Thoracic aorta (tissue), 2 donors: ENCODE measurements at places on chromosomes 7 and 10. TPM values are rescaled to one million over a fixed set of nuclear protein-coding genes. Genes with fewer than 3 reads are reported as not detected.
A peak's percentile ranks its signal among the peaks of the same experiment; 100 is the strongest.

The LLCFC1 gene
- not detected for total RNA-seq

The MARCHF5 gene
- 29.1 TPM for total RNA-seq

The HOXA1 gene
- 3.1 TPM for total RNA-seq

The AHCYL2 gene
- 28.3 TPM for total RNA-seq

The LHFPL3 gene
- not detected for total RNA-seq

The PON1 gene
- not detected for total RNA-seq

The ZNF239 gene
- total RNA-seq: 2.8 TPM

The DRGX gene
- total RNA-seq: not detected

The LIPN gene
- not detected for total RNA-seq

The PCLO gene
- total RNA-seq: 0.95 TPM

GRCh38 chr7:114819616-114820362 is 102.1 kb upstream of the MDFIC start:
- no peak for DNase-seq

GRCh38 chr10:36171953-36172940 is 530.2 kb upstream of the FZD8 start:
- DNase-seq: no peak

GRCh38 chr7:151672716-151673115 is 153.0 kb upstream of the RHEB start:
- no peak for DNase-seq

GRCh38 chr7:57646901-57647246 is 196.9 kb downstream of the ZNF716 start:
- no peak for DNase-seq

GRCh38 chr7:31633894-31634494 is 53.0 kb upstream of the PPP1R17 start:
- no peak for DNase-seq

GRCh38 chr7:143901332-143901667 is 676 bp downstream of the TCAF1 start:
- DNase-seq: no peak

- DNase-seq: no peak
Observed at GRCh38 chr10:106997721-106998120, 166.8 kb downstream of the SORCS1 start.

GRCh38 chr7:124390301-124390700 is 357.4 kb upstream of the TMEM229A start:
- no peak for DNase-seq

DNA sequence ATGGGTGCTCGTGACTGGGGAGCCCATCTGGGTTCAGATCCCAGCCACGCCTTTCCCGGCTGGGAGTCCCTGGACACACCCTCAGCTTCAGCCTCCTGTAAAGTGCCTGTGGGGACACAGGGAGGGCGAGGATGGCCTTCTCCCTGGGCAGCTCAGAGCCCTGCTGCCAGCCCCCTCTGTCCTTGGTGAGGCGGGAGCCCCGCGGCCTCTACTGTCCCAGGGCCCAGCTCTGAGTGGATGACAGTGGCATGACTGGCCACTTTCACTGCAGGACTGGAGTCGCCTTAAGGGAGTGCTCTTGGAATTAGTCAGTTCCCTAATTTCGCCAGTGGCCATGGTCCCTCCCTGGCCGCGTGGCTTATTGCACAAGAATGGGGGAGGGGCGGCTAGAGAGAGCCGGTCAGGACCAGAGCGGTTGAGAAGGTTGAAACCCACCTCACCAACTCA is 4.6 kb downstream of the BRI3 start:
- peak; percentile 40 for DNase-seq

- no peak for DNase-seq
Observed at GRCh38 chr10:12221323-12222298, 25.6 kb downstream of the CDC123 start.

DNA sequence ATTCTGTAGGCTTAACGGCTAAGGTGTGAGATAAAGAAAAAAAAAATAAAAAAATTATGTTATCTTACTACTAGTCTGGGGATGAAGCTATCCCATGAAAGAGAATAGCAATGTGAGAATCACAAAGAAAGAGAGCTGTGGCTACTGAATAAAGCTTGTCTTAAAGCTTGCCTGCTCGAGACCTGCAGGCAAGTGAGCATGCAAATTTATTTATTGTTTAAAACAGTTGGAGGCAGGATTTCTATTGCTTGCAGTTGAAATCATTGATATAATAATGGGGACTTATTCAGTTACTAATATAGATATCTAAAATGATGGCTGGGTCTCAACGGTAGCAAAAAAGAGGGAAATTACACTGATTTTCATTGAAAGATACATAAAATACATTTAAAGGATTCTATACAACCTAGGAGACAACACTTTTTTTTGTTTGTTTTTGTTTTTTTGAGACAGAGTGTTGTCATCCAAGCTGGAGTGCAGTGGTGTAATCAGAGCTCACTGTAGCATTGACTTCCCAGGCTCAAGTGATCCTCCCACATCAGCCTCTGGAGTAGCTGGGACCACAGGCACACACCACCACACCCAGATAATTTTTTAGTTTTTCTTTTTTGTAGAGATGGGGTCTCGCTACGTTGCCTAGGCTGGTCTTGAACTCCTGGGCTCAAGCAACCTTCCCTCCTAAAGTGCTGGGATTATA is 144.5 kb upstream of the FEZF1 start:
- no peak for DNase-seq

DNA sequence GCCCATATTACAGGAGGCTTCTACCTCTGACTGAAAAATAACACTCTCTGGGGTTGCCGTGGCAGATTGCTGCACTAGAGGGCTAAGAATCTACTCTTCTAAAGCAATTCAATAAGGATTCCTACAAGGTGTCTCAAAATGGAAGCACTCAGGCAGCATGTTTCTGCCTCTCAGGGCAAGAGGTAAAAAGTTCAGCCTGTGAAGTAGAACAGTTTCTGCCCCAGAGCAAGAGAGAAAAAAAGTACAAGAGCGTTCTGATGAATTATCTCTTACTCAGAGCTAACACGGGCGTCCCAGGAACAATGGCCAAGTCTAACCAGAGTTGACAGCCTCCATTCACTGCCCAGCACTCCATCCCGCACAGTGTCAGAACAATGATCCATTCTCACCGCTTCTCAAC is 71.3 kb upstream of the TES start:
- no peak for DNase-seq

- DNase-seq: no peak
Observed at GRCh38 chr10:25038325-25038724, 21.9 kb downstream of the THNSL1 start.

- DNase-seq: no peak
Observed at GRCh38 chr7:101564778-101565211, 64.3 kb downstream of the MYL10 start.

- no peak for DNase-seq
Observed at GRCh38 chr10:108970016-108970415, 953.3 kb downstream of the XPNPEP1 start.

DNA sequence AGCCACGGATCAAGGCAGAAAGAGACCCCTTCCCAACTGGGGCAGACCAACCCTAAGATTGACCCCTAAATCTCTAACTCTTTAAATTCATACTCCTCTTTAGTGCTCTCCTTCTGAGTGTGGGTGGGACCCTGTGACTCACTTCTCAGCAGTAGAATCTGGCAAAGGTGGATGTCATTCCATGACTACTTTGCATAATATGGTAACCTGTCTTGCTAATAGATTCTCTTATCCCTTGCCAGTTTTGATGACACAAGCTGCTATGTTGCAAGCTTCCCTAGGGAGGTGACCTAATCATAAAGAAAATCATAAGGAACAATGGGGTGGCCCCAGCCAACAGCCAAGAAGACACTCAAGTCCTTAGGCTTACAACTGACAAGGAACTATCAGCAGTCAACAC is 155.4 kb upstream of the VWC2 start:
- no peak for DNase-seq

DNA sequence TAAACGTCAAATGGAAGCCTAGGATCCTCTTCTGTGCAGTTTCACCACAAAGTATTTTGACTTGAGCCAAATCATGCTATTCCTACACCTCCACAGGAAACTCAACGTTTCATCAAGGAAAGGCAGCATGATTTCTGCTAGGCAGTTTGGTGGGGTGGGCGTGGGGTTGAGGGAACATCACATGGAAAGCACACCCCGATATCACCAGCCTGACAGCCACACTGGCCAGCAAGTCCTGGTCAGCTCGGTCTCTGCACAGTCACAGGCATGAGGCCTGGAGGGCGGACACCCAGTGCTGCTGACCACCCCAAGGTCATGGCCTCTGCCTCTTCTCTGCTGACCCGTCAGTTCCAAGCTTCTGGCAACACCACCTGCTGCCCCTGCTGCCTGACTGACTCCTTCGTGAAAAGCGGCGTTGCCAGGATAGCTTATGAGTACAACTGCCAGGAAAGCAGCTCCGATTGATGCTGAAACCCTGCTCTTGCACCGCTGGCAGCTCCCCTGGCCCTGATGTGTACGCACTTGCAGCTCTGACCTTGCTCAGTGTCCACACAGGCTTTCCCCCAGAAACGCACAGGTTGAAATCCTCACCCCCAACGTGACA is 171.5 kb downstream of the DIP2C start:
- DNase-seq: no peak

GRCh38 chr10:48632166-48632565 is 27.3 kb upstream of the ARHGAP22 start:
- DNase-seq: no peak

DNA sequence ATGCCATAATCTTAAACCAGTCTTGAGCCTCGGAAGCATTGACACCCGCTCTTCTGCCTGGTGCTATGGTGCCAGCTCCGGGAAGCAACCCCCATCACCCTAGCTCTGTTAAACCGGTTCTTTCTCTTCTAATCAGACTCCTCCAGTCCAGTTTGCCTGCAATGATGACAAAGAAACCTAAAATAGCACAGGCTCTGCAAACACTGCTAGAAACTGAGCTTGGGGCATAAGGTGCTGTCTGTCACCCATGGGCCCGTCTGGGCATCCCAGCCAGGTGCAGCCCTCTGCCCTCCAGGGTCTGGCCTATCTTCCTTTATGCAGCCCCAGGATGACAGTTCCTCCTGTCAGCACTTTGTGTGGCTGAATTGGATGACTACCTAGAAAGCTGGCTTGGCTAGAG is 14.2 kb upstream of the CAMK2G start:
- DNase-seq: no peak

DNA sequence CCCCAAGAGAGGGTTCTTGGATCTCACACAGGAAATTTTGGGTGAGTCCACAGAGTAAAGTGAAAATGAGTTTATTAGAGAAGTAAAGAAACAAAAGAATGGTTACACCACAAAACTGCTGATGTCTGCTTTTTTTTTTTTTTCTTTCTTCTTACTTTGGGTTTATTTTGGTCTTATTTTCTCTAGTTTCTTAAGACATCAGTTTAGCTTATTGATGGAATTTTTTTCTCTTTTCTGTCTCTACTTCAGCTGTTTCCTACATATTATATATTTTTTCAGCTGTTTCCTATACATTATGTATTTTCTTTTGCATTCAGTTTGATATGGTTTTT is 166.4 kb downstream of the CCSER2 start:
- DNase-seq: no peak

DNA sequence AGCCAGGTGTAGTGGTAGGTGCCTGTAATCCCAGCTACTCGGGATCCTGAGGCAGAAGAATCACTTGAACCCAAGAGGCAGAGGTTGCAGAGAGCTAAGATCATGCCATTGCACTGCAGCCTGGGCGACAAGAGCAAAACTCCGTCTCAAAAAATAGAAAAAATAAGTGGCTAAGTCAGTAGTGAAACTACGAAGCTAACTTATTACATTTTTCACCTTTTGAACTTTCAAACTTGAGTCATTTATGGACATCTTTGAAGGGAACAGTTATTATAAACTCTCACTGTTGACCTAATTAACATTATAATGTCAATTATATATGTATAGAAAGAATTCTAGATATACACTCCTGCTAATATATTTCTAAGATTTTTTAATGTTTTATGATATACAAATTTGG is 541.5 kb upstream of the C7orf33 start:
- no peak for DNase-seq

- no peak for DNase-seq
Observed at GRCh38 chr7:129376076-129376777, 58.0 kb upstream of the STRIP2 start.

- no peak for DNase-seq
Observed at GRCh38 chr10:27134371-27134770, 19.8 kb downstream of the YME1L1 start.

DNA sequence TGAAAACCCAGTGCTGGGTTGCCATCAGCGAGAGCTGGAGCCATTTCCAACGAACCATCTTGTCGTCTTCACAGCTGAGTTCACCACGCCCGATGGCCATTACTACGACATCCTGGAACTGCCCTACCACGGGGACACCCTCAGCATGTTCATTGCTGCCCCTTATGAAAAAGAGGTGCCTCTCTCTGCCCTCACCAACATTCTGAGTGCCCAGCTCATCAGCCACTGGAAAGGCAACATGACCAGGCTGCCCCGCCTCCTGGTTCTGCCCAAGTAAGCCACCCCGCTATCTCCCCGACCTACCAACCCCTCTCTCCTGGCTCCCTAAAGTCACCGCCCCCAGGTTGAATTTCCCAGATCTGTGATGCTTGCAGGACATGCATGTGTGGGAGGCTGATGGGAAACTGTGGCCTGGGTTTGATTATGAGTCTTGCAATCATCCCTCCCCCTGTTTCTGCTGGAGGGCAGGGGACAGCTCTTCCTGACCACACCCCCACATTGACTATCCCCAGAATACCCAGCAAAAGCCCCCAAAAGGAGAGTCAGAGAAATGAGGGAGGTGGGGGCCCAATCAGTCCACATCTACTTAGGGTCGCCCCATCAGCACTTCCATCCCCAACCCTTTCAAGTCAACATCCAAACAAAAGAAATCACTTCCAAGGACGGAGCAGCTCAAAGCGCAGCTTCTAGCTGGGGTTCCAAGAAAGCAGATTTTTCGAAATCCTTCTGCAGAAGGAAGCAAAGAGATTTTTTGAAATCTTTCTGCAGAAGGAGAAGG is 6.9 kb downstream of the SERPINE1 start:
- DNase-seq: no peak

GRCh38 chr10:98378722-98379121 is 36.3 kb downstream of the PYROXD2 start:
- no peak for DNase-seq

- DNase-seq: no peak
Observed at GRCh38 chr7:99461221-99461620, 4.7 kb downstream of the ATP5MF start.

- DNase-seq: no peak
Observed at GRCh38 chr7:87564296-87564963, 36.3 kb downstream of the ABCB1 start.

DNA sequence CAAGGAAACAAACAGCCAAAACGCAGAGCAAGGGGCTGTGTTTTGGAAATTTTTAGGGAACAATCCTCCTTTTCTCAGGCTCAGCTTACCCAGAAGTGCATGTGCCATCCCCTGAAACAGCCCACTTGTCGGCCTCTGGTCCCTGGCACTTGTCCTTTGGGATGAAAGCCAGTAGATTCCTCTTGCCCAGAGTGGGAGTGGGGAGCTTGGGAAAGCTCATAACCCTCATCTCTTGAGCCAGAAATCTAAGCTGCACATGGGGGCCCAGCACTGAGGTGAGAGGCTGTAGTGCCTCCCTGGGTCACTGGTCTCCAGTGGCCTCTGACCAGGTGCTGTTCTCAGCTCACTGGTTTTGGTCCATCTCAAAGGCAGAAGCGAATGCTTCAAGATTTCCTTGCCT is 150.3 kb downstream of the RNF216 start:
- no peak for DNase-seq

GRCh38 chr10:84798312-84798711 is 469.9 kb downstream of the CCSER2 start:
- DNase-seq: no peak
